Activated naive CD4-positive, alpha-beta T cell (primary cell): ENCODE measurements at places on chromosomes 6 and 20.

DNA sequence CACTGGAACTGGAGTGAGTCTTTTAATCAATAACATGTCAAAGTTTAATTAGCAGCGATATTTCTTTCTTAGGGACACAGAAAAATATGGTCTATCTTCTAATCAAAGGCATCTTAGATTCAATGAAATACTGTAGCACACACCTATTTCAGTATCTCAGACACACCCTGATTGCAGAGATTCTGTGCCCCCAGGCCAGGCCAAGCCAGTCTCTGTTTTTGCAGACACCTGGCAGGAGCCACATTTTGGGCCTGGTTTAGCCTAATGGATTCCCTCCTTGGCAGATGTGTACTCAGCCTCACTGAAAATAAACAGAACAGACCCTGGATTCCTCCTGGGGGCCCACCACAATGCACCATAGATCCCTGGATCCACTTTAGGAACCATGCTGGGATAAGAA is 74.8 kb downstream of the LRFN2 start:
- DNase-seq: no peak

DNA sequence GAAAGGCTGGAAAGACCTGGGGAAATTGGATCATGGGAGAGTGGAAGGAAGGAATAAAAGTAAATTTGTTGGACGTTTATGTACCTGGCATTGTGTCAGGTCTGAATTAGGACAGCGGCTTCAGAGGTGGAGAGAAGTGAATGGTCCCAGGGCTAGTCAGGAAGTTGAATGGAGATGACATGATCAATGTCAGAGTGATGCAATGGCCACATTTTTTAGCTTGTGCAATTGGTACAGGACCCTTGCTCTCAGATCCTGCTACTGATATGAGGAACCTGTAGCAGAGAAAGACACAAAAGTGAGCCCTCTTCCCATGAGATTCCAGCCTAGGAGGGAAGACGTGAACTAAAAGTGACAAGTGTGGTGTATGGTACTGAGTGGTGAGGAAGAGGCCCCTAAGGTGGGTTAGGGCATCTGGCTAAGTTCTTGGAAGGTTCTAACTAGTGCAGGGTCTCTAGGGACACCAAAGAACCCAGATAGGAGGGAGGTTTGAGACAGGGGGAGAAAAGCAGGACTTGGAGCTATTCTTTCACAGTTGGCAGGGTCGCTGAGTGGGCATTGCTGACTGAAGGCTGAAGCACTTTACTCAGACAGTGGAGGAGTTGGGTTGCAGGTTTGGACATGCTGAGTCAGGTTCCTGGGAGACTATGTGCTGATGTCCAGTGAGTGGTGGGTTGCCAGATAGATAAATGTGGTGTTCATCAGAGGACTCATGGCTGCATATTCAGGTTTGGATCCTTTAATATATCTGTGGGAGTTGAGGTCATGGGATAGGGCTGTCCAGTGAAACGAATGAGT is 266.1 kb upstream of the RNF24 start:
- no peak for DNase-seq

DNA sequence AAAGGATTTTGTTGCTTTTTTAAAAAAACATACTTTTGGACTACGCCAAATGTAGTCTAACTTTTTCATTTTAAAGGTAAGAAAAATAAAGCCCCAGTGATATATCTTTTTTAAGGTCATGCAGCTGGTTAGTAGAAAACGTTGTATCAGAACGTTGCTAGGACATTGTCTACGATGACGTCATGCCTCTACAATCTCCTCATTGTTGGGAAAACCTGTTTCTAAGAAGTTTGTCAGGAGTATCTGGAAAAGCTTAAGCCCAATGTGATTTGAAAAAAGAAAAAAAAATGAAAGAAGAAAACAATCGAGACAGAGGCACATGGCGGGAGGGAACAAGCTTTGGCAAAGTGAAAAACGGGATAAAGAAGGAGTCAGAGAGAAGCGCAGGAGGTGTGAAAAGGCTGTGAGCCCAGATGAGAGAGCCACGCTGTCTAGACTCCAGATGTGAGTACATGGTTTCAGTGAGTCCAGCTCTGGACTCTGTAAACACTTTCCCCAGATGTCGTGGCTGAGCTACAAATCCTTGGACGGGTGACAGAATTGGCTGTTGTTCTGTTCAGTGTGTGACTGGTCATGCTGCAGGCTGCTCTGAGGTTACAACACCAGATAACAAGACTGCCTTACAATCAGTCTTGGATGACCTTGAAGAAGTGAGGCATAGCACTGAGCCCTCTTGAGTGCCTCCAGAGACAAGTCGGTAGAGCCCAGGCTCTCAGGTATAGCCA is 656.7 kb upstream of the ID4 start:
- DNase-seq: no peak

DNA sequence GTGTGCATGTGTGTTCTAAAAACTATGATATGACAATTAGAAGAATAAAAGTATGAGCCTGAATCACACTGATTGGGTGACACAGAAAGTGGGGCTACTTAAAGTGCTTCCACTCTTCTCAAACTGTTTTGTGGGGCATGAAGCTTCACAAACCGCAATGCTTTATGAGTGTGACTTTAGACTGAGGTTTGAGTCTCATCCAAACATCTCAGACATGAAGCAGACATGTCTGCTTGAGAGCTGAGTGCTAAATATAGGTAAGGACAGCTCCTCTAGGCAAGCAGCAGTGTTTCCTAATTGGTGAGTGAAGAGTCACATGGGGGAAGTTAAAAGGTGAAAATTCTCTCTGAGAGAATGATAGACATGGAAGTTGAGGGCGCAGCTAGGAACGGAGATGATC is 726.9 kb upstream of the CITED2 start:
- DNase-seq: no peak

DNA sequence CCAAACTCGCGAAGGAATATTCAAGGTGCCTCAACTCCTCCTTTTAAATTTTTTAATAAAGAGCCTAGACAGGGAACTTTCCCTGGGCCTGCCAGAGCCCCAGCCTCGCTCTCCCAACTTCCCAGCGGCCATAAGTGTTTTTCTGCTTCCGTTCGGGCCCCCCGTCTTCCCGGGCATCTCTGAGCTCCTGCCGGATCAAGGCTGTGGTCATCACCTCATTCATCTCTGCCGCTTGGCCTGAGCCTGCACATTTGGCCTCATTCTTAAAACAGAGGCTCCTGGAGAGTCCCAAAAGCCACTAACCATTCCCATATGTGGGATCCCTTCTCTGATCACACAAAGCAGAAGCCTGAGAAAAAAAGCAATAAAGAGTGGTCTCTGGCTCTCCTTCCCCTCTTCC is 969.1 kb upstream of the DEFB115 start:
- no peak for DNase-seq

DNA sequence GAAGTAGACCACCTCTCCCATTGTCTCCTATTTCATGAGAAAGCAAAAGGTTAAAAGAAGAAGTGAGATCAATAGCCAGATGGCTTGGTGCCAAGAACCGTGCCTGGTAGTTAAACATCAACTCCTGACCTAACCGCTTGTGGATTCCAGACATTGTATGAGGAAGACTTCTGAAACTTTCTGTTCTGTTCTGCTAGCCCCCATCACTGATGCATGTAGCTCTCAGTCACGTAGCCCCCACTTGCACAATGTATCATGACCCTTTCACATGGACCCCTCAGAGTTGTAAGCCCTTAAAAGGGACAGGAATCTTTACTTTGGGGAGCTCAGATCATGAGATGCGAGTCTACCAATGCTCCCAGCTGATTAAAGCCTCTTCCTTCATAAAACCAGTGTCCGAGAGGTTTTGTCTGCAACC is 301.2 kb downstream of the RNGTT start:
- DNase-seq: no peak

DNA sequence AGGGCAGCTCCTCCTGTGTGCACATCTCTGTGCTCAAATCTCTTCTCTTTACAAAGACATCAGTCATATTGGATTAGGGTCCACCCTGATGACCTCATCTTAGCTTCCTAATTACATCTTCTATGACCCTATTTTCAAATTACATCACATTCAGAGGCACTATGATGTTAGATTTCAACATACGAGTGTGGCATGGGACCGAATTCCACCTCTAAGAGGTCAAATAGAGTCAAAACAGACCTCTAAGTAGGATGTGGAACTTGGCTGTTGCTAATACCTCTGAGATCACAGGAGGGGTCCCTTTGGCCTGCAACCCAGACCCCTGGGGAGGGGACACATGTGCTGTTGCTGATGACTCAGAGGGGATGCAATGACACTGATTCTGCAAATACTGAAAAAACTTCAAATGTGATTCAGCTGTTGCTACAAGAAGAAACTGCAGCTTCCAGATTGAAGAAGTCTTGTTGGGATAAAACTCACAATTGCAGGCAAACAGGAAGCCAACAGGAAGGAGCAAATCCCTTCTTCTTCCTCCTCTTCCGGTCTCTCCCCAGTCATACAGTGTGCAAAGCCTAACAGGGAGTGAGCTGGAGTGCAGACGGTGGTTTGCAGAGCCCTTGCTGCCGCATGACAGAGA is 216.2 kb downstream of the MYLK4 start:
- DNase-seq: no peak

- DNase-seq: no peak
Measured at GRCh38 chr6:113381959-113382358, 475.2 kb upstream of the MARCKS start.

- no peak for DNase-seq
Measured at GRCh38 chr6:82894653-82895259, 170.9 kb downstream of the UBE3D start.

DNA sequence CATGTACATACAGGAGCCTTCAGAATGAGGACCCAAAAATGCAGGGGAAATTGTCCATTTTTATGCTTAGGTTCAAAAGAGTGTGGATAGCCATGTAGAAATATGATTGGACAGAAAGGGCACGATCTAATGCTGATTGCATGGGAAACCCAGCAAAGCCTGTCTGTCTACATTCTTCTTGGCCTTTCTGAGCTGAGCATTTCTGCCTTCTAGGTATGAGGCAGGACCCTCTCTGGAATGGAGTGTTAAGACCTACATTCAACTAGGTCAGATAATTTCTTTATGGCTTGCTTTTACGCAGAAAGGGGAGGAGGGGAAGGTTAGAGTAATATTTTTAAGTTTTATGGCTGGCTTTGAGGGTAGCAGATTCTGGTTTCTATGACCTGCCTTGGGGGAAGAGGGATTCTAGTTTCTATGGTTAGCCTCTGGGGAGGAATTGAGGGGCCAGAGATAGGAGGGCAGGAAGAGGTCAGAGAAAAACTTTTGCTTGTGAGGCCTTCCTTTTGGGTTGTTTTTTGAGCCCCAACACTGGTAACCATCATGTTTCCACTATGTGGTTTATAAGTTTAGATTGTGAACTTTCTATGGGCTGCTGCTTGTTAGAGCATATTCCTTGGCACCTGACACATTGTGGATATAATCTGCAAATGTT is 63.5 kb downstream of the LYRM2 start:
- no peak for DNase-seq

DNA sequence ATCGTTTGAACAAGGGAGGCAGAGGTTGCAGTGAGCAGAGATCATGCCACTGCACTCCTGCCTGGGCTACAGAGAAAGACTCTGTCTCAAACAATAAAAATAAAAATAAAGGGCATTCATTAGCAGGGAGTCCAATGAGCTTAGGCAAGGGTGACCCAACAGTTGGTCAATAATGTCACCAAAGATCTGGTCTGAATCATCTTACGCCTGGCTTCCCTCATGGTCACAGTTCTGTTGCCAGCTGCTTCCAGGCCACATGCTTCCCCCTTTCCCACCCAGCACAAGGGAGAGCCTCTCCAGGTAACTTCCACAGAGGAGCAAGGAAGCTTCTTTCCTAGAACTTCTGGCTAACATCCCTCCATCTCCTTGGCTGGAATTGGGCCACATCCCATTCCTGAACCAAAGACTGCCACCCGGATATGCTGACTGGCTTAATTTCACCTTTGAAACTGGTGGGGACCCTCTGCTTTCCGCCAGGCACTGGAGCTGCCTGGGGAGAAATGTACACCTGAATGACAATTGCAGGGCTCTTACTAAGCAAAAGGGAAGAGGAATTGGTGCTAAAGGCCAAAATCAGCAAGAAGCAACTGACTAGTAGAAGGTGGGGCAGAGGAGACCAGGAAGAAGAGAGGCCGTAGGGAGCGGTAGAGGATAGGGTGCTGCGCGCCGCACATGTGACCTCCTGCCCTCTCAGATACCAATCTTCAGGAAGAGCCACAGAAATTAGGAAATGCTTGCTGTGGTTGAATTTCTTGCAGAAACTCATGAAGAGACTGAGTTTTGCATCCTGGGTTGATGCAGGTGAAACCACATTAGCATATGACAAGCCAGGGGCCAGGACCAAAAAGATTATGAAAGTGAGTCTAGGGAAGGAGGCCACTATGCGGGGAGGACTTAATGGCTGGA is 8.3 kb upstream of the SCML4 start:
- DNase-seq: no peak

- DNase-seq: no peak
Measured at GRCh38 chr6:137698636-137699030, 168.4 kb upstream of the TNFAIP3 start.

GRCh38 chr6:107488174-107488874 is 1.6 kb upstream of the SOBP start:
- no peak for DNase-seq

GRCh38 chr6:99099243-99099642 is 151.5 kb upstream of the FBXL4 start:
- no peak for DNase-seq

- DNase-seq: no peak
Measured at GRCh38 chr6:118789954-118790353, 104.0 kb upstream of the ASF1A start.

DNA sequence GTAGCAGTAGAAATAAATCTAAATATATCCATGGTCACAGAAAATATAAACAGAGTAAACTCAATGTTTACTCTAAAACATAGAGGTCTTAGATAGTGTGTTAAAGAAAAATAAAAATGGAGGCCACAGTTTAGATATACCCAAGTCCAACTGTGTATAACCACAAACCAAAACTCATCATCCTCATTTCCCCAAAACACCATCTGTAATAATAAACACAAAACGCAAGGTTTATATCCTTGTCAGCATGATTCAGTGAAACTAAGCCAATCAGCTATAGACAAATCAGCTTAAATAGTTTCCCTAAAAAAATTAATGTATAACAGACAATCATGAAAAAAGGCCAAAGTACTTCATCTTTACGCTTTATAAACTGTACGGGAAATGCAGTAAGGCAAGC is 2.7 kb upstream of the HACE1 start:
- no peak for DNase-seq

- DNase-seq: no peak
Measured at GRCh38 chr6:147131532-147132128, 72.6 kb upstream of the STXBP5 start.

GRCh38 chr20:57747861-57748481 is 38.2 kb upstream of the PMEPA1 start:
- no peak for DNase-seq

GRCh38 chr6:6495851-6496250 is 92.7 kb upstream of the LY86 start:
- DNase-seq: no peak
